Naive thymus-derived CD4-positive, alpha-beta T cell (primary cell): ENCODE measurements at places on chromosomes 1 and 21. TPM values are rescaled to one million over a fixed set of nuclear protein-coding genes. Genes with fewer than 3 reads are reported as not detected.

- peak; percentile 28 for DNase-seq
These were observed 233.0 kb upstream of the IRF2BP2 start for GRCh38 chr1:234842726-234843641.

DNA sequence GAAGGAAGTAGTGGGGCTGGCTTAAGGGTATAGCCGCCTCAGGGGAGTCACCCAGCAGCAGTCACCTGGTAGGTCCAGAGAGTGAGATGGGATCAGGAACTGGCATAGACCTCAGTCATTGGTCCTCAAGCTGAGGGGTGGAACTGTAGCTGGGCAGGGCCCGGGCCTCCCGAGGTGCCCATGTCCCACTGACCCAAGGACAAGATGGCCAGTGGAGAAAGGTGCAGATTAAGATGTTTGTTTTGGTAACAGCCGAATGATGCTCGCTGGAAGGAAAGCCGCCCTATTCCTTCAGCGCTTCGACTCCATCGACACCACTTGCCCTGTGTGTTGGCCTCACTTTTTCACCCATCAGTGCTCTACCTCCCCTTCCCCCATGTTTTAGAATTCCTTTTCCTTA, 16.4 kb downstream of the COL9A2 start:
- DNase-seq: no peak

- DNase-seq: no peak
These were observed 3.3 kb downstream of the PDZK1IP1 start for GRCh38 chr1:47186267-47187185.

The CYP4B1 gene
- total RNA-seq: not detected

The CD84 gene
- 32.3 TPM for total RNA-seq

The NBPF11 gene
- 29.0 TPM for total RNA-seq

- no peak for DNase-seq
These were observed 22.0 kb downstream of the PRPF38A start for GRCh38 chr1:52426371-52426770.

The WNT3A gene
- not detected in 2 replicates for total RNA-seq

DNA sequence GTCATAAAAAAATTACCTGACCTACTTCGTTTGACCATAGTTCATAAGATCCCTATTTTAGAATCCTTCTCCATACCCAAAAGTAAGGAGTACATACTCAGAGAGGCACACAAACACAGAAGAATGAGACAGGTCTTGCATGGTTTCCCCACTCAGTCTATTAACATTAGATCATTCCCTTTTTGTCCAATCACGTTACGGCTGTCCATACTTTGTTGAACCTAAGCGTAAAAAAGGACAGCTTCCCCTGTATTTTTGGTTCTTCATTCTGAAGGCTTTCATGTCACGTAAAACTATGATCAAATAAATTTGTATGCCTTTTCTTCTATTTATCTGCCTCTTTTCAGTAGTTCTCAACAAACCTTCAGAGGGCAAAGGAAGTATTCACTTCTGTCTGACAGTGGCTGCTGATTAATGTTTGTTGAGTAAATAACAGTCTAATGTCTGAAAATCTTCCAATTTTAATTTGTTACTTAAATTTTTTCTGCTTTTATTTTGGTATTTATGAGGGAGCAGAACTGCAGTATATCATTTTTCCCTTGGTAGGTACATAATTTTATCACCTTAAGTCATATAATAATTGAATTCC, 16.4 kb downstream of the PKN2 start:
- no peak for DNase-seq
